HT-29 (cell line): ENCODE measurements at places on chromosomes 6 and 20. TPM values are rescaled to one million over a fixed set of nuclear protein-coding genes. Genes with fewer than 3 reads are reported as not detected.

Gene LKAAEAR1
- not detected in 2 replicates for total RNA-seq

Gene BNIP5
- 3.6 and 4.6 TPM in 2 replicates for total RNA-seq

Gene CRYBG1
- total RNA-seq = 31.3 and 31.7 TPM in 2 replicates

Gene GJA10
- total RNA-seq = not detected in 2 replicates

Gene IL20RA
- total RNA-seq = 7.9 and 16.7 TPM in 2 replicates

Gene OTOR
- total RNA-seq = not detected in 2 replicates

Gene SIGLEC1
- not detected in 2 replicates for total RNA-seq

Gene RRAGD
- not detected in 2 replicates for total RNA-seq

Gene PRR18
- 0.05 TPM in 1 of 2 replicates, not detected in the other for total RNA-seq

Gene B3GAT2
- not detected in 2 replicates for total RNA-seq

Gene APCDD1L
- not detected in 2 replicates for total RNA-seq

Gene GRM1
- not detected in 2 replicates for total RNA-seq

Gene CAGE1
- total RNA-seq = 0.10 and 0.16 TPM in 2 replicates

Gene R3HDML
- total RNA-seq = not detected in 2 replicates

Gene CLDN20
- total RNA-seq = not detected in 2 replicates

Gene RRP36
- 76.7 and 82.0 TPM in 2 replicates for total RNA-seq

Gene FILIP1
- not detected in 2 replicates for total RNA-seq

Gene BPI
- not detected in 2 replicates for total RNA-seq

Gene PRPH2
- total RNA-seq = not detected in 2 replicates

Gene TREML2
- total RNA-seq = 3.1 and 3.3 TPM in 2 replicates

Gene LAMA2
- 0.08 and 0.65 TPM in 2 replicates for total RNA-seq

Gene PPP1R16B
- not detected in 2 replicates for total RNA-seq

Gene RIPPLY2
- total RNA-seq = not detected in 2 replicates

Gene PI16
- 0.29 TPM in 1 of 2 replicates, not detected in the other for total RNA-seq

Gene ASIP
- not detected in 2 replicates for total RNA-seq

Gene HCK
- total RNA-seq = not detected in 2 replicates

Gene LCA5
- total RNA-seq = 0.29 and 0.36 TPM in 2 replicates

Gene GABRR1
- not detected in 2 replicates for total RNA-seq

Gene FAM162B
- not detected in 2 replicates for total RNA-seq

Gene BHLHE23
- total RNA-seq = not detected in 2 replicates

Gene NR2E1
- not detected in 2 replicates for total RNA-seq

Gene RTN4IP1
- 4.1 and 4.4 TPM in 2 replicates for total RNA-seq

Gene WTAP
- total RNA-seq = 53.2 and 61.5 TPM in 2 replicates

Gene DNAH8
- under 0.01 TPM in 1 of 2 replicates, not detected in the other for total RNA-seq

Gene SIRPD
- not detected in 2 replicates for total RNA-seq

Gene SPDEF
- total RNA-seq = 55.1 and 59.6 TPM in 2 replicates

Gene CRISP3
- total RNA-seq = not detected in 2 replicates

Gene ME1
- total RNA-seq = 8.9 and 10.5 TPM in 2 replicates

Gene LY86
- total RNA-seq = not detected in 2 replicates

Gene OR14J1
- total RNA-seq = not detected in 2 replicates

Gene CST4
- 0.25 TPM in 1 of 2 replicates, not detected in the other for total RNA-seq

Gene GABRR2
- not detected in 2 replicates for total RNA-seq

Gene ZFP57
- 0.13 TPM in 1 of 2 replicates, not detected in the other for total RNA-seq

Gene SLC35D3
- 0.05 and 0.66 TPM in 2 replicates for total RNA-seq

Gene MLN
- total RNA-seq = not detected in 2 replicates

Gene ABHD16B
- total RNA-seq = not detected in 2 replicates

Gene PRKN
- 0.99 and 3.4 TPM in 2 replicates for total RNA-seq

Gene COL9A3
- 57.4 and 59.7 TPM in 2 replicates for total RNA-seq

Gene C4B
- total RNA-seq = 1.4 and 1.9 TPM in 2 replicates

Gene CHMP4B
- 117 and 120 TPM in 2 replicates for total RNA-seq

Gene JAG1
- total RNA-seq = 13.9 and 15.5 TPM in 2 replicates

Gene ABRACL
- 25.0 and 25.4 TPM in 2 replicates for total RNA-seq
